ENCODE measurements at places on chromosomes 2 and 18. TPM values are rescaled to one million over a fixed set of nuclear protein-coding genes. Genes with fewer than 3 reads are reported as not detected.

Gene FOXD4L1
- not detected for total RNA-seq

- no peak for DNase-seq
These were observed 787 bp upstream of the ADGRF3 start for GRCh38 chr2:26347286-26347865.

DNA sequence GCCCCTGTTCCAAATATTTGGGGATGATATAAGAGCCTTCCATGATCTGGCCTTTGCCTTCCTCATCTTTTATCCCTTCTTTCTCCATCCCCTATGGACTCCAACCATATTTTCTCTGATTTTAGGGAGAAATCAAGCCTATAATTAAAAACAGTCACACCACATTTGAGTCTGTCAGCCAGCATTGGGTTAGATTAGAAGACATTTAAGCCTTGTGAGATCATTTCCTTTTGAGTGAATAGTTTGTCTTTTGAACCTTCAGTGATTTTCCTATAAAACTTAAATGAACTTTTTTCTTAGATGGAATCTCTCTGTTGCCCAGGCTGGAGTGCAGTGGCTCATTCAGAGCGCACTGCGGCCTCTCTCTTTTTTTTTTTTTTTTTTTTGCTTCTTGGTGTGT is 7.6 kb upstream of the C18orf32 start:
- no peak for DNase-seq

- no peak for DNase-seq
These were observed 22.6 kb downstream of the PLEK start for GRCh38 chr2:68387408-68388350.

Measured in neural progenitor cell (in vitro differentiated cells).